Thoracic aorta (tissue), 2 donors: ENCODE measurements at places on chromosomes 2 and 18.
A peak's percentile ranks its signal among the peaks of the same experiment; 100 is the strongest.

DNA sequence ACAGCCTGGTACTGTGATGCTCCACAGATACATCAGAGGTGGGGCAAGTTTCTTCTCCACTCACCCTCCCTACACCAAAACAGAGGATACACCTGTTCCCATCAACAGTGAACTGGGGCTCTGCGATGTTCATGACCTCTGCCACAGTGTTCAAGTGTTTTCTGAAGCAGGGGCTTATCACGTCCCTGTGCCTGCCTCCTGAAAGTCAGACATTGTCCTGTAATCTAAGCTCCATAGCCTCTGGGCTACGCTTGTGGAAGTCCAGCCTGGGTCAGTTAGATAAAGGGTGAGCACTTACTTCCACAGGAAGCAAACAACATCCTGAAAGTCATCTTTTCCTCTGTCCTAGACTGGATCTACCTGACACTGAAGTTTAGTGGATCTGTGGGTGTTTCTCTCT is 20.2 kb upstream of the MRO start:
- DNase-seq = no peak

GRCh38 chr2:190190507-190191162 is 128.1 kb upstream of the MSTN start:
- no peak for DNase-seq

DNA sequence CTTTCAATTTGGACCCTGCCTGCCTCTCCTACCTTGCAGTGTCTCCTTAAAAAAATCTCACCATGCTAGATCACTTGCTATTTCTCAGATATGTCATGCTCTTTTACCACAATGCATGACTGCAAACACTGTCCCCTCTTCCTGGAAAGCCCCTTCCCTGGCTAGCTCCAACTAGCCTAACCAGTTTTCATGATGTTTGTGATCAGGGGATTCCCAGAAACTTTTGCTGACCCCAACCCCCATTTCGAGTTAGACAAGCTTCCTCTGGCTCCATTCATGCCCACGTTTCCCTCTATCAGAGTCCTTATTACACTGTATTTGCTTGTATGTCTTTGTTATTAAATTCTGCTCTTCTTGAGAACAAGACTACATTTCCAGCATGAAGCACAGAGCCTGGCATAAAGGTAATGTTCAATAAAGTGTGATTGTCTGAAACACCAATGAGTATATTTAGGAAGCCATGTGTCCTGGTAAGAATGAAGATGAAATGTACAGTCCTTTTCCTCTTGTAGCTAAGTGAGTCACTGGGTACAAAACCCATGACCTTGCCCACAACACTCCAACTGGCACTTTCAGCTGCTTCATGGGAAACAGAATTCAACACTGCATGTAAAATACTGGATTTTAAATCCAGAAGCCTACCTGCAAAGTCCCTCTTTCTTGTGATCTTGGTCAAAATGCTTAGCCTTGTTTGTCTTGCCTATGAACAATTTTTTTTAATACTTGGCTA is 62.0 kb upstream of the ATL2 start:
- DNase-seq = no peak

- no peak for DNase-seq
Measured at GRCh38 chr18:32722279-32722678, 50.5 kb downstream of the KLHL14 start.

DNA sequence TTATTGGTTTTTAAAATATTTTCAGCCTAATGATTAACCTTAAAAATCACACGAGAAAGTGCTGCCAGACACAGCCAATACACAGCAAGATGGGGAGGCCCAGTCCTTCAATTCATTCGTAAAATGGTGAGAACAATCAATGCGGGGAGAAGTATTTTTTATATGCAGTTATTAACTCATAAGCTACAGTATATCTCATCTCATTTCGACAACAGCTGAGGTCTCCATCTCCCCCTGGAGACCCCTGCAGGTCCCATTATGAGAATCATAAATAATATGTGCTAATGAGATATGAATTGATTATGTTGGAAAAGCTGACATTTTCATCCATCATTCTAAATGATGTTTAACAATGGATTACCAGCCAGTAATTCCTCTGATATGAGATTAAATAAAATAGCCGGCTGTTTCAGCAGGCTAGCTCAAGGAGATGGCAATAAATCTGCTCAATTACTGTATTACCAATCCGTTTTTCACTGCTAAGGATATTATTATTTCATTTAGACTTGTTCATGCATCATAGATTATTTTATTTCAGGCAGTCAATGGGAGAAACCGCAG is 535.8 kb downstream of the GALR1 start:
- no peak for DNase-seq

GRCh38 chr2:110770959-110771431 is 38.6 kb downstream of the ACOXL start:
- DNase-seq = no peak

DNA sequence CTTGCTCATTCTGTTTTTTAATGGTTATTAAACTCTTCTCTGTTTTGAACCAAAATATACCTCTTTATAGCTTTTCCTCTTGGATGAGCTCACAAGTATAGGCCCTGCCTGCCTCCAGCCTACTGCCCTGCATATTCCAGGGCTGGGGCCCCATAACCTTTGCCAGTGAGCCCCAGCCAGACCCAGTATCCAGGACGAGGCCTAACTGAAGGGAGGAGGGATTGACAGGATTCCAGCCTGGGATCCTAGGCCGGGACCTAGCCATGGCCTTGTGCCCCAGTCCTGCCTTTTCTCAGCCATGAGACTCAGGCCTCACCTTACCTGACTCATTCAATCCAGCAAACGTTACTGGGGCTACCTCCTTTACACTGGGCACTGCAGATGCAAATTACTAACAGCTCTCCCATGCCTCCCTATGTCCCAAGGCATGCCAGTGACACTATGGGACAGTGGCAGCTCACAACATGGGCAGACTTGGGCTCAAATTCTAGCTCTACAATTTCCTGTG is 159.2 kb downstream of the DDX1 start:
- no peak for DNase-seq

DNA sequence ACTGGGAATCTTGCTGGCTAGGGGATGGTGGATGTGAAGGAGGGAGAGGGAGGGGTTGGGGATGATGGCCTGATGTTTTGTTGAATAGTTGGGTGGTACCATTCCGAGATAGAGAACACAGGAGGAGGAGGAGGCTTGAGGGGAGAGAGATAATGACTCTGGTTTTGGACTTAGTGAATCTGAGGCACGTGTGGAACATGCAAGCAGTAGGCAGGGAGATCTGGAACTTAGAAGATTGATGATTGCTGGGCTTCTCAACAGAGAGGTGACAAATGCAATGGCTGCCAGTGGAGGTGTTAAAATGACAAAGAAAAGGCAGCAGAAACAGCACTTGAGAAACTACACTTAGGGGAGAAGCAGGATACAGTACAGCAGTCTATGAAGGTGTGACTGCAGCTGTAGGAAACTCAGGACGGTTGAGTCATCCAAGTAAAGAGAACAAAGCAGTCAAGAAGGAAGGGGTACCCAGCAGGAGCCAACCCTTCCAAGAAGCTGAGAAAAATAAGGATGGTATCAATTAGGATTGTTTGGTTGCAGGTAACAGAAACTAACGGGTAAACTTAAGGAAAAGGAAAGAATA is 221.4 kb upstream of the FBXO11 start:
- DNase-seq = no peak

GRCh38 chr18:48356151-48356745 is 52.9 kb downstream of the ZBTB7C start:
- no peak for DNase-seq

DNA sequence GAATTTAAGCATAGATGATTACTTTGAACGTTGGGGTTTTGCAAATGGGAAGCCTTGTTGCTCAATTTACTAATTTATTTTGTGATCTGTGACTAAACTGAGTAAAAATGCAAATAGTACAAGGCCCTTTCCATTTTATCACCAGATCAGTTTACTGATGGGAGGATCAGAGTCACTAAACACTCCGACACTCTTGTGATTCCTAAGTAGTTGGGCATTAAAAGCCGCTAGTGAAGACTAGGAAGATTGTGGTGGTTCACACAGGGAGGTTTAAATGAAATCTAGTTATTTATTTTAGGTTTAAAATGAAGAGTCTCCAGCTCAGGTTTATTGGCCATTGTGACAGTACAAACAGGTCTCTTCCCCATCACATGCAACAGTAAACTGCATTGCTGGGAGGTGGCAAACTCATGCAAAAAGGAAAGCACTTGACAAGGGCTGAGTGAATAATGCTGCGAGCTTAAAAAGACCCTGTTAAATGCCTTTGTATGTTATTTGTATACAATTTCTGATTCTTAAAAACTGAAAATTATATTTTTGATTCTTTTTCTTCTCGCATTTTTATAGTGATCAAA is 394.8 kb upstream of the FANCL start:
- no peak for DNase-seq

DNA sequence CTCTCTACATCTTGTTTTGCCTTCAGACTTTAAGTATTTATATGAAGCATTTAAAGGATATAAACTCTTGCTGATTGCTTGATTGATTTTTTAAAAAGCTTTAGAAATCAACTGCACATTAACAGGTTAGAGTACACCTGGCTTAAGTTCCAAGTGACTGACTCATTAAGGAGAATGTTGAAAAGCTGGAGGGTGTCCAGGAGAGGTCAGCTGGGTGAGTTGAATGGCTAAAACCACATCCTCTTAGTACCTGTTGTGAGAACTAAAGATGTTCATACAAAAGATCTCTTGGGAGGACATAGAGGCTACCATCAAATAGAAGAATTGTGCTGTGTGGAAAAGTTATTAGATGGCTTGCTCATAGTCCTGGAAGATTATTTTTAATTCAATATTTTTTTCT is 206.8 kb downstream of the TXNL1 start:
- DNase-seq = no peak

DNA sequence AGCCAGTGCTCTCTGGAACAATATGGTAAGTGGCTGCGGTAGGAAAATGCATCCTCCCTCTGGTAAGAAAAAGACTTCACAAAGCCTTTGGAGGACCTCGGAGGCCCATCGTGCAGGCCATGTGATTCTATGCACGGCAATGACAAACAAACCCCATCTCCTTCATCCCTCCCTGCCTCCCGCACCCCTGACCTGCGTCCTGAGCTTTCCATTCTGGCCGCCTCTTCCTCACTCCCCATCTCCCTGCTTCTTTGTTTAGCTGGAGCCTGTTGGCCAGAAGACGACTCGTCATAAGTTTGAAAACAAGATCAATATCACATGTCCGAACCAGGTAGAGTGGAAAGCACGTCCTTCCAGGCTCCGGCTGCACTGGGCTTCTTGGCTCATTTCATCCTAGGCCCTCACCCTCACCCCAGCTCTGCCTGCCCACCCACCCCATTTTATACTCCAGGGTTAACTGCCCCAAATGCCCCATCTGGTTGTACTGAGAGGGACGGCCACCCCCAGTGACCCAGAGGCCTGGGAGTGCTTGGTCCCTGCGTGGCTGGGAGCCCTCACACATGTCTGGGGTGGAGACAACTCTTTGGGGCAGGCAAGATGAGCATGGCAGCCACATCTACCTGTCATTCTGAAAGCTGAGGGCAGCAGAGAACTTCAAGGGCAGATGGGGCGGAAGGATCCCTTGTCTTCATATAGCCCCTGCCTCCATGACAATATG is 94.0 kb downstream of the PLB1 start:
- no peak for DNase-seq

- DNase-seq = no peak
Measured at GRCh38 chr2:165008730-165009315, 53.5 kb upstream of the SLC38A11 start.

- no peak for DNase-seq
Measured at GRCh38 chr18:7904529-7904928, 337.4 kb downstream of the PTPRM start.

DNA sequence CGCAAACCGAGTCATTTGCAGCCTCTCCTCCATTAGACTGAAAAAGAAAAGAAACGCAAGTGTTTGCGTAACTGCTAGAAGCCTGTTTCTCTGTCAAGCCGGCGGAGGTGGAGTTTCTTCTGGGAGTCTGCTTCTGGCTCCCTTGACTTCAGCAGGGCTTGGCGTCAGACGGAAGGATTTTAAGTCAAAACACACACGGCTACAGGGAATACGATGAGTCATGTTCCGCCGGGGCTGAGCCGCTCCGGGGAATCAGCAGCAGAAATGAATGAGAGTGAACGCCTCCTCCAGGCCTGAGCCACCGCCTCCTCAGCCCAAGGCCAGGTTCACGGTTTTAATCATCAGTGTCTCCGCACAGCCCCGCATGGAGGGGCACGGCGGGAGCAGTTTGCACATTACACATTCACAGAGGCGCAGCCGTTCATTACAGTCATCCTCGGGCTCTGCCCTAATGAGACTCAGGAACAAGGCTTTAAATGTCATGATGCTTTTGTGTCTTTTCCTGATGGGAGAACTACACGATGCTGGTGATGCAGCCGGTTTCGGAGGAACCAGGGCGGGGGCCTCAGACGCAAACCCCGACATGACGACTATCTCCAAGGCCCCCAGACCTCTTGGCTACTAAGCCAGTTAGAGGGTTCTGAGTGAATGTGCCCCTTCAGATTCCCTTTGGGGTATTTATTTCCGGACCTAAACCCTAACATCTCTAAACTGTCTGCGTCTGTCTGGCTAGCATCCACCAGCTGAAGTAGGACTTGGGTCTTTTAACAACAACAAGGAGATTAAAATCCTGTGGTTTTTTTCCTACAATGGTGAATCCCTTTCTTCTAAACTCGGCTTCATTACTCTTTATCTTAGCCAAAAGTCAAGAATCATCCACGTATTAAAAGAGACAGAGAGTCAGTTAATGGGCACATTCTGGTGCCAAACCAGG is 11.1 kb upstream of the SCG2 start:
- DNase-seq = peak; percentile 76

GRCh38 chr2:176140513-176141317 is 10.6 kb upstream of the HOXD4 start:
- DNase-seq = no peak

DNA sequence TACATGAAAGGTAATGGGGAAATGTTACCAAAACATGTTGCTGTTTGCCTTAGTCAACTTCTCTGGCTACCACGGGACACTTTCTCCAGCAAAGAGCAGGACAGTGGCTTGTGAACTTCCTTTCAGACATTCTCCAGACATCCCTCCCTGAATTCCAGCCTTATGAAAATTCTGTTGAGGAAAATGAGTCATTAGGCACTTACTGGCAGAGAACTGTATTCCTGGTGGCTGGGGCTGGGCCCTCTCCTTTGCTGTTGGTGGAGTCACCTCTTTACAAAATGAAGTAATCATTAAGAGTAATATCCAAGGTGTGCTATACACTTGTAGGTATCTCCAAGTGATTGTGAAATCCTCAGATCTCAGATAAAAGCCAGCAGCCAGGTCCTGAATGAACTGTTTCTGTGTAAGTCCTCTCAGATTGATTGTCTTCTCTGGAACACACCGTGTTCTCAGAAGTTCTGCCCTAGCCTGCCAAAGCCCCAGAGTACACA is 1.3 kb upstream of the FAP start:
- no peak for DNase-seq

- no peak for DNase-seq
Measured at GRCh38 chr2:44623622-44624351, 262.0 kb downstream of the CAMKMT start.

GRCh38 chr2:10331702-10332401 is 29.1 kb downstream of the HPCAL1 start:
- DNase-seq = no peak

- no peak for DNase-seq
Measured at GRCh38 chr2:190267302-190267701, 52.3 kb downstream of the HIBCH start.

- DNase-seq = no peak
Measured at GRCh38 chr2:206482123-206482522, 38.8 kb downstream of the ADAM23 start.
